ENCODE measurements at places on chromosomes 12 and 14.

GRCh38 chr14:36997843-36998242 lies 174.6 kb downstream of the SLC25A21 start:
- DNase-seq: no peak

DNA sequence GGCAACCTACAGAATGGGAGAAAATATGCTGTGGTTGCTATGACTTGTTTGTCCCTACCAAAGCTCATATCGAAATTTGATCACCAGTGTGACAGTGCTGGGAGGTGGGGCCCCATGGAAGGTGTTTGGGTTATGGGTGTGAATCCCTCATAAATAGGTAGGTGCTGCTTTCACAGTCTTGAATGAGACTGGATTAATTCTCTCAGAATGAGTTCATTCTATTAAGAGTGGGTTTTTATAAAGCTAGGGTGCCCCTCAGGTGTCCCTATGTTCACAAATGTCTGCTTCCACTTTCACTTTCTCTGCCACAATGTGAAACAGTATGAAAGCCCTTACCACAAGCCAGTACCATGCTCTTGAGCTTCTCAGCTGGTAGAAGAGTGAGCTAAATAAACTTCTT lies 133.5 kb downstream of the CPNE8 start:
- DNase-seq: no peak

DNA sequence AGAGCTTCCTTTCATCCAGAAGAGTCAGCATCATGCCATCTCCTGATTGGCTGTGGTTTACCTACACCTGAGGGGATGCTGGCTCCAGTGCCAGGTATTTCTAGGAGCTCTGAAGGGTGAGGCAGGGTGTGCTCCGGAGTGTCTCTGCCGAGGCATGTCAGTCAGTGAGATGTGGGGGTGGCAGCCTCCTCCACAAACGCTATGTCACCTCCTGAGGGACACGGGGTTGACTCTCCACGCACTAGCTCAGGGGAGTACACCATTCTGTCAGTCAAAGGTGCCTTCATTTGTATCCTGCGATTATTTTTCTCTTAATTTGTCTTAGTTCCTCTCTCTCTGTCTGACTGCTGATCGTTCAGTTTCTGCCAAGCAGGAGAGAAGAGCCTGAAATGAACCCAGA lies 604.5 kb downstream of the VRK1 start:
- DNase-seq: no peak

DNA sequence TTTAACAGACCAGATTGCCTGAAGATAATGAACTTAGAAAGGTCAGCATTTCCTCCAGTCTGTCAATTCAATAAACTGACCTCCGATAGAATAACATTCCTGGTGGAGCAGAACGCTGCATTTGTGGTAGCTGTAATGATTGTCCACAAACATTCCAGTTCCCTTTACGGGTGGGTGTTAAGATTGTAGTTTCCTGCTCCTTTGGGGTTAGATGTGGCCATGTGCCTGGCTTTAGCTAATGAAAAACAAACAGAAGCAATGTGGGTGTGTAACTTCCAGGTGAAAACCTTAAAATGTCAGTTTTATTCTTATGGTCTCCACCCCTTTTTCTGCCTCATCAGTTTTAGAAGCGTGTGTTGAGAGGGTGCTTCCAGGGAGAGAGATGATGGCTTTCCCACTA lies 217.3 kb upstream of the CRY1 start:
- DNase-seq: no peak

- no peak for DNase-seq
Measured at GRCh38 chr14:33692762-33693161, 258.1 kb downstream of the EGLN3 start.

Measured in NCI-H1048 (cell line).